Activated CD8-positive, alpha-beta T cell treated with anti-CD3 and anti-CD28 coated beads for 36 hours (primary cell): ENCODE measurements at places on chromosomes 11 and 22. TPM values are rescaled to one million over a fixed set of nuclear protein-coding genes. Genes with fewer than 3 reads are reported as not detected.

The RFPL2 gene
- total RNA-seq: not detected

The CUL5 gene
- 32.2 TPM for total RNA-seq

DNA sequence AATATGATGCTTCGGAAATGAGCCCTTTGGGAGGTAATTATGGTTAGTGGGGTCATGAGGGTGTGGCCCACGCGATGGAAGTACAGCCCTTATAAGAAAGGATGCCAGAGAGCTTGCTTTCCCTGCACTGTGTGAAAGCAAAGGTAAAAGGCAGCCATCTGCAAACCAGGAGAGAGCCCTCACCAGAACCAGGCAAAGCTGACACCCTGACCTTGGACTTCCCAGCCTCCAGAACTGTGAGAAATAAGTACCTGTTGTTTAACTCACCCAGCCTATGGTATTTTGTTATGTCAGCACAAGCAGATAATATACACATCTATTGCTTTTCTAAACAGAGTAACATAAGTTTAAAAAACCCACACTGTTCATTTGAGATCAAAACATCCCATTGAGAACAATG lies 50.7 kb downstream of the SYN3 start:
- DNase-seq: no peak

DNA sequence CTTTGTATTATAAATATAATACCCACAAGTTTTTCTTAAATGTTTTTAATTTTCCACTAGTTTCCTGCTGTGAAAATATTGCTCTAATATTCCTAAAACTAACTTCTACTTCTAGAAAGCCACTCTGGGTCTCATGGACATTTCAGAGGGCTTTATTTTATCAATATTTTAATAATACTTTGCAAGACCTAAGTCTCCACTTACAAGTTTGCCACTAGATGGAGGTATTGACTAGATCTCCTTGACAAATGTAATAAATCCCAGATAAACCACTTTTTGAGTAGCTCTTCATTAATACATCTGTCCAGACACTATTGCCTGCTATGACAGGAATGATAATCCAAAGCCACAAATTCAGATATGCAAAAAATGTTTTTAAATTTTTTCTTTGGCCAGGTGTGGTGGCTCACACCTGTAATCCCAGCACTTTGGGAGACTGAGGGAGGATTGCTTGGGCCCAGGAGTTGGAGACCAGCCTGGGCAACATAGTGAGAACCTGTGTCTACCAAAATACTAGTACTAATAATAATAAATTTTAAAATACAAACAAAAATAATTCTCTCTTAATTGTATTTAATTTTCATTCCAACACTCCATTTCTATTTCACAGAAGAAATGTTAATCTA lies 3.5 kb upstream of the ACAT1 start:
- no peak for DNase-seq

GRCh38 chr11:87438416-87438815 lies 400.7 kb downstream of the TMEM135 start:
- DNase-seq: no peak

GRCh38 chr11:27497284-27497866 lies 9.2 kb downstream of the LIN7C start:
- no peak for DNase-seq

The TOP3B gene
- total RNA-seq: 33.6 TPM

The ZP1 gene
- total RNA-seq: not detected

The CD6 gene
- 201 TPM for total RNA-seq

- DNase-seq: peak; percentile 59
Observed at GRCh38 chr11:2302306-2302895, 588 bp downstream of the TSPAN32 start.

DNA sequence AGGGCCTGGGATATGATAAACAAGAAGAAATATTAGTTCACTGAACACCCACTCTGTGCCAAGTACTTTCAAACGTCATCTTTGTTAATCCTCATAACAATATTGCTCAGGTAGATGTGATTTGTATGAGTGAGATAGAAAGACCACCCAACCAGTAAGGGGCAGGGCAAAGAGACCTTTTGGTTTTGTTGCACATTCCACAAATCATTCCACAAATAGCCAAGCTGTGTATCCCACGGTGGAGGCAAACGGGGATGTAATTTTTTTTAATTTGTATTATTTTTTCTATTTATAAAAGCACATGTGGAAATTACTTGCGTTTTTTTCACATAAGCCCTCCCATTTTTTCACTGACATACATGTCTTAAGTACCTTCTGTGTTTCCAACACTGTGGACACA lies 29.0 kb downstream of the LAYN start:
- DNase-seq: no peak

- DNase-seq: peak; percentile 65
Observed at GRCh38 chr22:20268279-20269012, at the start of gene RTN4R. Gene RTN4R, minus strand, starts transcription at chr22:20268318. Its CDS starts 226 bp downstream, at chr22:20268092.

The BARX2 gene
- not detected for total RNA-seq

The PGR gene
- not detected for total RNA-seq

- DNase-seq: no peak
Observed at GRCh38 chr22:24430431-24431308, 3.3 kb downstream of the ADORA2A start.

GRCh38 chr22:35627267-35628041 lies 10.3 kb upstream of the MB start:
- peak; percentile 87 for DNase-seq

The SLCO2B1 gene
- total RNA-seq: not detected

DNA sequence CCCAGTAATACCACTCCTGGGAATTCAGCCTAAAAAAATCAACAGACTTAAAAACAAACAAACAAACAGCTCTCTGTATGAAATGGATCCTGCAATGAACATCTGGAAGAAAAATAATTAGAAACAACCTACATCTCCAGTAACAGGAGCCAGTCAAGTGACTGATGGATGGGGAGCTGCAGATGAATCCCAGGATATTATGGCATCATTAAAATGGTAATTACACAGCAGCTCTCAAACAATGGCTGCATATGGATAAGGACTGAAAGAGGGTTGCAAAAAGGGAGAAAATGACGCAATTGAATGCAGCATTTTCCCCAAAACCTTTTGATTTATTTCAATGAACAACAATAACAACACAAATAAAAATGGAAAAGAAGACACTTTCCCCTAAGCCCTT lies 4.1 kb downstream of the NPTXR start:
- DNase-seq: no peak

The FGF3 gene
- not detected for total RNA-seq

GRCh38 chr11:31676280-31676982 lies 134.7 kb downstream of the PAX6 start:
- DNase-seq: no peak

The PRODH gene
- total RNA-seq: not detected

The SLC25A1 gene
- total RNA-seq: 56.4 TPM

GRCh38 chr11:47186076-47186699 lies at the start of gene PACSIN3:
Gene PACSIN3, minus strand, starts transcription at chr11:47186434. Its CDS starts 3,707 bp downstream, at chr11:47182727.
- peak; percentile 28 for DNase-seq

The DRG1 gene
- total RNA-seq: 118 TPM

The SLC22A12 gene
- total RNA-seq: not detected

The KCNA4 gene
- total RNA-seq: not detected

GRCh38 chr11:77397631-77398030 lies 76.3 kb downstream of the PAK1 start:
- no peak for DNase-seq

- DNase-seq: no peak
Observed at GRCh38 chr11:58830673-58831301, 13.7 kb downstream of the GLYATL2 start.

The SMTNL1 gene
- not detected for total RNA-seq

DNA sequence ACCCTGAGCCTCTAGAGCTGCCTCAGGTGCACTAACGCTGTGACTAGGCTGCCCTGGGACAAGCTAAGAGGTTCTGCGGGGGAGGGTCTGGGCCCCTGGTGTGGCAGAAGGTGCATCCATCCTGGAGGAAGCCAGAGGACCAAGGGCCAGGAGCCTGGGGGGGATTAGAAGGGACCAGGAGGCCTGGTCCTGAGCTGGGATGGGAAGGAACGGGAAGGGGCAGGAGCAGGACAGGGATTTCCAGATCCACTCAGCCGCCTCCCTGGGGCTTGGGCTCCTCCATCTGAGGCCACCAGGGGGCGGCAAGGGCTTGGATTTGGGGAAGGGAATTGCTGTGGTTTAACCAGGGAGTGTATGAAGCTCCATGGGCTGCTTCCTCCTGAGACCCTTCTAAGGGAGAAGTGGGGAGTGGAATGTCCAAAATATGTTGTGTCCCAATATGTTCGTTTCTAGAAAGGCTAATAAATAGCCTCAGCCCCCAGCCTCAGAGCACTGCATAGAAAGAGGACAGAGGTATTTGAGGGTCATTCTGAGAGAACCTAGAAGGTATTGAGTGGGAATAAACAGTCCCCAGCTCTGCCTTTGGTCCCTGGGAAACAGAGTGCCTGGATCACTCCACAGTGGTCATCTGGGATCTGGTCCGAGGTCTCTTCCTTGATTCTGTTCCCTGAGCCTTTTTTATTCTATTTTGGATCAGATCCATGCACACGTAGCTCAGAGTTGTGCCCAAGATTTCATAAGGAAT lies 17.4 kb upstream of the PRAME start:
- peak; percentile 51 for DNase-seq

DNA sequence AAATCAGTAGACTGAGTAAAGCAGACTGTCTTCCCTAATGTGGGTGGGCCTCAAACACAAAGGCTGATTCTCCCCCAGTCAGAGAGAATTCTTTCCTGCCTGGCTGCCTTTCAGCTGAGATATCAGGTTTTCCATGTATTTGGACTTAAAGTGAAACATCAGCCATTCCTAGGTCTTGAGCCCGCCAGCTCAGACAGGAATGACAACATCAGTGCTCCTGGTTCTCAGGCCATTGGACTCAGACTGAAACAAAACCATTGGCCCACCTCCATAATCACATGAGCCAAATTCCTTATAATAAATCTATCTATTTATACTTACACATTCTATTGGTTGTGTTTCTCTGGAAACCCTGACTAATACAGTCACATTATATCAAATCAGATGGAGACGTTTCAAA lies 56.7 kb upstream of the CLPB start:
- DNase-seq: no peak

The OVCH2 gene
- not detected for total RNA-seq

DNA sequence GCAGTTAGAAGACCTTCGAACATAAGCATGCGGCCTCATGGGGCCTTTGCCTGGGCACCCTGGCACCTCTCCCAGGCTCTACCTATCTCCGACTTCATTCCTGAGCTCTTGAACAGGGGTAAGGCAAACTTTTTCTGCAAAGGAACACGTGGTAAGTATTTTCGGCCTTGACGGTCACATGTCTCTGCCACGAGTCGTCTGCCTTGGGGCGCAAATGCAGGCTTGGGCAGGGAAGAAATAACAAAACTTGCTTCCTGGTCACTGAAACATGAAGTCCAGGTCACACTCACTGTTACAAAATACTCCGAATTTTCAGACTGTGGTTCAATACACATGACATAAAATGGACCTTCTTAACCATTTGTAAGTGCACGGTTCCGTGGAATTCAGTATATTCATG lies 3.4 kb upstream of the ASCL2 start:
- no peak for DNase-seq

DNA sequence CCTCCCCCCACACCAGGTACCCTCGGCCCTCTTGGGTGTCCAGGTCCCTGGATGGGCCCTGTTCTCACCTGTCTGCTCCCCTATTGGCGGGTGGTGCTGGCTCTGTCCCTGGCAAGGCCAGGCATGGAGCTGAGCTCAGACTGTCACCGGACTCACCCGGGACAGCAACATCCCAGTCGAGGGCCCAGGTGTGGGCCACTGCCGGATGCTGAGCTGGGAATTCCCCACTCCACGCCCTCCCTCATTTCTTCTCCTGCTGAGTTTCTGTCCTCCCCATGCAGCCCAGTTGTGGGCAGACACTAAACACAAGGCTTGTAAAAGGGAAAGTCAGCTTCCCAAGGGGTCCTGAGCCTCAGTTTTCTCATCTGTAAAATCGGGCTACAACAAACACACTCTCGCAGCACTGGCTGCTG lies 2.0 kb upstream of the AP5B1 start:
- DNase-seq: no peak

GRCh38 chr22:50730941-50731661 lies 6.9 kb upstream of the ACR start:
- DNase-seq: no peak

DNA sequence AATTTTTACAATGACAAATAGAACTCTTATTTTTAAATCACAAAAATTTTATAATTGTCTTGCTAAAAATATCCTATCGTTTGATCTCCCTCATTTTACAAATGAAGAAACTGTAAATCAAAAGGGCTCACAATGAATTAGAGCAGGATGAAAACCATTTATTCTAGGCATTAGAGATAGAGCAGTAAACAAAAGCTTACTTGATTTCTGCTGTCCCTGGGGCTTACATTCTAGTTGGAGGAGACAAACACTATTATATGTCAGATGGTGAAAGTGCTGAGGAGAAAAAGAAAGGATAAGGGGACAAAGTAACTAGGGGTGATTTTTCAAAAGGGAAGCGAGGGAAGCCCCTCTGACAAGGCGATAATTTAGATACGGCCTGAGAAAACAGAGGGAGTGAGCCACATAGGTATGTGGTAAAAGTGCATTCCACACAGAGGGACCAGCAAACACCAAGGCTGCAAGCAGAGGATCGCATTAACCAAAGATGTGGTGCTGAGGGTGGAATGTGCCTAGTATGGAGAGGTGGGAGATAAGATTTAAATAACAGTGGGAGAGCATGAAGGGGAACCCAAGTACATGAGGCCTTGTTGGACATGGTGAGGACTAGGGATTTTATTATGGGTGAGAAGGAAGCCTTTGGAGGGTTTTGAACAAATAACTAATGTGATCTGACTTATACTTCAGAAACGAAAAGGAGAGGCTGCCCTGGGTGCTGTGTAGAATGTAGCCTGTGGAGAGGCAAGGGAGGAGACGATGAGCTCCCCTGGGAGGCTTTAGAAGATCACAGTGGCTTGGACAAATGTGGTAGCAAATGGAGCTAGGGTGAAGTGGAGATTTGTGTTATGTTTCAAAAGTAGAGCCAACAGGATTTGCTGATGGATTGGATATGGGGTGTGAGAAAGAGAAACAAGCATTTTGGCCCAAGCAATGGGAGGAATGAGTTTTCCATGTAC lies 62.1 kb downstream of the PDHX start:
- DNase-seq: no peak

The ANAPC15 gene
- total RNA-seq: 67.4 TPM

DNA sequence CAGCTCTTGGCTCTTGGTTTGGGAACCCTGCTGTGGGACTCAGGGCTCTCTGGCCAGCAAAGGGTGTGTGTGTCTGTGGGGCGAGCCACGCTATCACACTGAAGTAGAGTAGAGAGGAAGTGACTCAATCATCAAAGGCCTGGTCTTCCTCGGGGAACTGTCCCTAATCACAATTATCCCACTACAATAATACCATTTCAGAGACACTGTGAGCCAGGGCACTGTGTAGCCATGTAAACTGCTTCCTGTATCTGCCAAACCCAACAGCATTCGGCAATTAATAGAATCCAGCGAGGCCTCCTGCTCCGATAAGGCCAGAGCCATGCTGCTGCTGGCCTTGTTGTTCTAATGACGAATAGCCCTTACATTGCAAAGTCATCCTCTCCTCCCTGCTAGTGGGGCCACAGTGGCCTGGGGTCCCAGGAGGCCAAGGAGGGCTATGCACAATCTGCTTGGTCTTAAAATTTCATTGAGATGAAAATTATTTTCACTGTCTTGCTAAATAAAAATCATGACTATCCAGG lies 49.8 kb upstream of the LMO2 start:
- DNase-seq: no peak
